ENCODE measurements at places on chromosomes 7 and 10.

DNA sequence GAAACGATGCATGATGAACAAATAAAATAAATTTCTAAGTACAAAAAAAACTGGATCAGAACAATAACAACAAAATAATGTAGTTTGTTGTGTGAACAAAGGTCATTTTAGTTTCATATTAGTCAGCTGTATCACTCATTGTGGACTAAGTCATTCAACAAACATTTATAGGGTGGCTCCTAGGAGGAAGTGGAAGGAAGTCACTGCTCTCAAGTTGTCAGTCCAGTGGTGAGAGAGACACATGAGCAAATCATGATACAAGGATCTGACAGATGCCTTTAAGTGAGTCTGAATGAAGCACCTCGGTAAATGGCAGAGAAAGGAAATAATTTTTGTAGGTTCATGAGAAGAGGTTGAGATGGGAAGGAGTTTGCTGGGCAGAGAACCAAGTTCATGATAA is 56.8 kb downstream of the EPDR1 start:
- DNase-seq: no peak

- no peak for DNase-seq
Measured at GRCh38 chr7:132066761-132067171, 509.5 kb downstream of the PLXNA4 start.

- no peak for DNase-seq
Measured at GRCh38 chr10:120460776-120461175, 3.7 kb downstream of the PLPP4 start.

DNA sequence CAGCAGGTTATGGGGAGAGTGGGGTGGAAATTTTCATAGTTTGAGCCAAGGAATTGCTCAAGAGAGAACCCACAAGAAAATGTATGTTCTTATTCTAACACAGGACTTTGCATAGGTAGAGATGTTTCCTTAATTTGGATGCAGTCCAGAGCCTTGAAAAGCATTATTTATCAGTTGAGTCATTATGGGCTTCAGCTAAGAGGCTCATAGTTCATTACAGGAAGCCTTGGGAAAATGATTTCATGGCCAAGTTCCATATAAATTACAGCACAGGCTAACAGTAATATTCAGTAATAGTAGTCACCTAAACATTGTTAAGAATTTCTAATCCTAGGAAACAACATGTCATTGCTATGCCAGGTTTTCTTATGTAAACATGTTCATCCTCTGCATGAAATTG is 131.1 kb upstream of the PTPRZ1 start:
- DNase-seq: no peak

GRCh38 chr10:123995082-123995460 is 98.3 kb downstream of the CHST15 start:
- DNase-seq: no peak

Measured in renal cortex interstitium (tissue), 15 donors.